CD4-positive, alpha-beta T cell treated with Interleukin-2 at 100 ng/mL for 4 hours (primary cell): ENCODE measurements at places on chromosomes 2 and 18.

DNA sequence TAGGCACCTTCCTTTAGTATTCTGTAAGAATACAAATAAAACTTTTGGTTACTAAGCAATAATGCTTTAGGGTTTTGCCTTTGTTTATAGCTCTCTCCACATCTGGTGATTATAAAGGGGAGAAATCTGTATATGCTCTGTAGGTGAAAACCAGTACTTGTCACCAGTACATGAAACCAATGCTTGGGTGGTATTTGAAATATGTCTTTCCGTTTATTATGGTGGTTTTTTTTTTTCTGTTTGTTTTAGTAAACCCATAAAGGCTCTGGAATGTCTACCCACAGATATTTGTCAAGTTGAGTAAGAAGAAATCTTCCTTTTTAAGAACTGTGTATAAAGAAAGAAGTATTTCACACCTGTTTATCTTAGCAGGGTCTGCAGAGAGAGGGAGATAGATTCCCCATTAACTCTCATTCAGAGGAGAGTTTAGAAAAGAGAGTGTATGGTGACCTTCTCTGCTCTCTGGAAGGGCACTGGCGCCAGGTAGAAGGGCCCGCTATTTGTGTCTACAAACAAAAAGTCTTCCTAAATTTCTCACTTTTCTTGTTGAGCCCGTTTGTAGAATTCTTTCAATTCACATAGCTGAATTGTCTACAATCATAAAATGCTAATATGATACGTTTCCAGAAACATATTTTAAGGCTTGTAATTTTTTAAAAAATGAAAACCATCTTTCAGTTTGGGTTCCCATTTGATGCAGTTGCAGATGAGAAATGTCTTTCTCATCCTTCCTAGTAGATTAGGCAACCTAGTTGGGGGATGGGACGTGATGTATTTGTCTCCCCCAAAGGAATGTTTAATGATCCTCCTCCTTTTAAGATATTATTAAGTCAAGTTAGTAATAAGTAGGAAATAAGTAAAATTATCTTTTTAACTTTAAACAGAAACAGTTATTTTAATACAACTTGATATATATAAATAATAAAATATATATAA lies 33.9 kb downstream of the MAP3K20 start:
- DNase-seq: no peak

DNA sequence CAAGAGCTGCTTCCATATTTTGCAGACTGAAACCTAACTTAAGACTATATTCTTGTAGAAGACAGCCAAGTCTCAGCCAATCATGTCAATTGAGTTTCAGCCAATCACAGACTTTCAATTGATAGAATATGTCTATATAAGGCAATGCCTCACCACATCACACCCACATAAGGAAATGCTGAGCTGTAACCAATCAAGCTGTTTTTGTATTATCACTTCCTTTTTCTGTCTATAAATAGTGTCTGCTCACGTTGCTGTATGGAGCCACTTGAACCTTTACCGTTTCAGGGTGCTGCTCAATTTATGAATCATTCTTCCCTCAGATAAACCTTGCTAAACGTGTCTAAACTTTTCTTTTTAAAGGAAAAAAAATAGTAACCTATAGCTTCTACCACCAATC lies 1554.4 kb upstream of the LRRTM1 start:
- DNase-seq: no peak

DNA sequence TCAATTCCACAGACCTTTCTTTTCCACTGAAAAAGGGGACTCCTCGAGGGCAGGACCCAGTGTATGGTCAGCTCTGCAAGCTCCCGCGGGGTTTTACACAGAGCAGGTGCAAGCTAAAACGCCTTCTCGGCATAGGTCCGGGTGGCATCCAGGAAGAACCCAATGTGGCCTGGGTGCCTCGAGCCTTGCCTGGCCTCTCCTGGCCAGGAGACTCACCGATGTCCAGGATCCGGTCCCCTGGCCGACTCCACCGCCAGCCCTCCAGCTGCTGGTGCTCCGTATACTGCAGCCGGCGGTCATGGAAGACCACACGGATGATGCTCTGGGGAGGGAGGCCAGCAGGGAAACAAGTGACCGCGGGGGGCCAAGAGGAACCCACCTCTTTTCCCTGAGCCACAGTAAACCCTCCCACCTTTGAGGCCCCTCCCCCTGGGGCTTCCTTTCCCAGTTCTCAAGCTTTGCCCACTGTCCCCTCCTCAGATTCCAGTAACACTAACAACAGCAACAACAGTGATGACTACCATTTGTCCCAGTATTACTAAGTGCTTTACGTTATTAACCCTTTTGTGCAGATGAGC lies 36.1 kb downstream of the TFCP2L1 start:
- no peak for DNase-seq

- DNase-seq: no peak
These were observed 80.0 kb upstream of the WDSUB1 start for GRCh38 chr2:159366538-159366937.

DNA sequence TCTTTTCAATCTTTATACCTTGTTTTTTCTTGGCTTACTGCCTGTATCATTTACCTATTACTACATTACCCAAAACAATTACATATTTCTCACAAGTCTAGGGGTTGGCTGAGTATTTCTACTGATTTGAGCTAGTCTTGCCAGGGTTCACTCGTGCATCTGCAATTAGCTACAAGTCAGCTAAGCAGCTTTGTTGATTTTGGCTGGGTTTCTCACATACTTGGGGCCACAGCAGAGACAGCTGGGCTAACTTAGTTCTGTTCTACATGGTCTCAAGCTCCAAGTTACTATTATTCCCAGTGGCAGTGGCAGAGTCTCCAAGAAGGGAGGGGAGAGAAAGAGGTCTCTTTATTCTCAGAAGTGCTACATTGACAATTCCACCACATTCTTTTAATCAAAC lies 54.7 kb upstream of the SP5 start:
- DNase-seq: no peak

GRCh38 chr2:46148369-46148736 lies 148.9 kb upstream of the EPAS1 start:
- no peak for DNase-seq

- DNase-seq: no peak
These were observed 35.5 kb downstream of the GREB1L start for GRCh38 chr18:21277578-21277977.

GRCh38 chr2:95384854-95385569 lies 17.5 kb upstream of the FAHD2A start:
- no peak for DNase-seq

DNA sequence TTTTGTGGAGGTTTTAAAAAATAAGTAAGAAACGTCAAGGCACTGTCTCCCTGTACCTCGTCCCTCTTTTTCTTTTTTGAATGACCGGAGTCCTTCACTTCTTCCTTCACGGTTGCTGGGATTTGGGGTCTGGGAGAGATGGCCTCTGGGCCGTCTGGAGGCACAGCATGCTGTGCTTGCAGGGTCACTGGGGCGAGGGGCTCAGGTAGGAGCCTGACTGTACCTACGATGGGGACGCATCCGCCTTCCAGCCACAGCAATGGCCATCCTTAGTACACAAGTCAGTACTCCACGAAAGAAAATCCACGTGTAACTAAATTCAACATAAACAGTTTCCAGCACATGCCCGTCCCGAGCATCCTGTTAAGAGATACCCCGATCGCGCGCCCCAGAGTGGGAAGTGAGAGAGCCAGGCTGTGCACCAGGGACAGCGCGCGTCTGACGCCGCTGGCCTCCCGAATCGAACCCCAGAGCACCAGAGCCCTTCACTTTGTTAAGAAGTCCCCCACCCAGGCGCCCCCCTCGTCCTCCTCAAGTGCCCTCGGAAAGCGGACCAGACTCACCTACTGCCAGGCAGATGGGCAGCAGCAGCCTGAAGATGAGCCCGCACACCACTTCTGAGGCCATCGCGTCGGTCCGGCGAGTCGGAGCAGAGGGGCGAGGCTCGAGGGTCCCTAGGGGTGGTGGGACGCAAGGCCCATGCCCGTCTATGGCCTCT lies 1.2 kb downstream of the PIEZO2 start:
- no peak for DNase-seq

DNA sequence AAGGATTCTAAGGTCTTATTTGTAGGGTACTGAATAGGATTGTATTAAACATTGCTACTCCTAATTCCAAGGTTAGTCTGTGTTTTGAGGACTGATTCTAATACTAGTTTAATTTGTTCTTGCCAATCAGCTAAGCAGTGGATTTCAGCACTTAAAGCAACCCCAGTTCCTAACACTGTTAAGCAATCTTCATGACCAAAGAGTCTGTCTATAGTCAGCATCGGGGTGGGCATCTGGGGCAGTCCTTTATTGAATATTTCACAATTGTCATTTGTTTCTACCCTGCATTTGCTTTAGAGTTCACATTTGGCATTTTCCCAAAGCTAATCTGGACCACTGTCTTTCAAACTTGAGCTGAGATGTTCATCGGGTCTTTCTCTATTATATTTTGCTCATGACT lies 248.0 kb upstream of the TANK start:
- DNase-seq: no peak

DNA sequence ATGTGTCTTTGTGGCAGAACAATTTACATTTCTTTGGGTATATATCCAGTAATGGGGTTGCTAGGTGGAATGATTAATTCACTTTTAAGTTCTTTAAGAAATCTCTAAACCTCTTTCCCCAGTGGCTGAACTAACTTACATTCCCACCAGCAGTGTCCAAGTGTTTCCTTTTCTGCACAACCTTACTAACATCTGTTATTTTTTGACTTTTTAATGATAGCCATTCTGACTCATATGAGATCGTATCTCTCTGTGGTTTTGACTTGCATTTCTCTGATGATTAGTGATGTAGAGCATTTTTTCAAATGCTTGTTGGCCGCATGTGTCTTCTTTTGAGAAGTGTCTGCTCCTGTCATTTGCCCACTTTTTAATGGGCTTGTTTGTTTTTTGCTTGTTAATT lies 43.1 kb upstream of the PTH2R start:
- DNase-seq: no peak

DNA sequence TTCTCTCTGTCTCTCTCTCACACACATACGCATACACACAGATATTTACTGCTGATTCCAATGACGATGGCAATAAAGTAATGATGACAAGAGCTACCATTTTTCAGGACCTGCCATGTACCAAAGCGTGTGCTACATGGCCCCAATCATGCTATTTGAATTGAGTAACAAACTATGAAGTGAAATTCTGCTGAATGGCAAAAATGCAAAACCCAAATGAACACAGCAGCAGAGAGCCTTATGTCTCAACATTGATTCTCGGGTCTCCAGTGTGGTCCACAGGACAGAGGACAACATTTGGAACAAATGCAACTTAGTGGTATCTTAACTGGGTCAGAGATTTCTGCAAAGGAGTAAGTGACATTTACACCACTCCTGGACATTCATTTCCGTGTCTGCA lies 117.4 kb downstream of the PIEZO2 start:
- no peak for DNase-seq
